ENCODE measurements at places on chromosomes 11 and 22.

GRCh38 chr11:14058061-14058460, 95.5 kb downstream of the SPON1 start:
- no peak for DNase-seq

DNA sequence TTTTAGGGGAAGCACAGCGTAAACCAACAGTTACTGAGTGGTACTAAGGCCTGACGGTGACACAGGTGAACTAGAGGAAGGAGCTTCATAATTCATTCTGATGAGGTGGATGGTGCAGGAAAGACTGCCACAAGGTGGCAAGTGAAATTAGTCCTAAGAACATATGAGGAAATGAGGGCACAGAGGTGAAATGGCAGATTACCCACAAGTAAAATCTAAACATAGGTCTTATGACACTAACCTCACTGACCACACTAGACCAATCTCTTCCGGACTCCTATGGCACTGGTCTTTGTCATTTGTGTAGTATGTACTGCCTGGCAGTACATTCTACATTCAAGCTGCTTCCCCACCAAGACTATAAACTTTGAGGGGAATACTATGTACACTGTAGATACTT, 20.2 kb downstream of the GAB2 start:
- no peak for DNase-seq

- no peak for DNase-seq
Measured at GRCh38 chr11:15136166-15136565, 21.4 kb downstream of the INSC start.

- no peak for DNase-seq
Measured at GRCh38 chr11:12653729-12654128, 20.5 kb upstream of the TEAD1 start.

DNA sequence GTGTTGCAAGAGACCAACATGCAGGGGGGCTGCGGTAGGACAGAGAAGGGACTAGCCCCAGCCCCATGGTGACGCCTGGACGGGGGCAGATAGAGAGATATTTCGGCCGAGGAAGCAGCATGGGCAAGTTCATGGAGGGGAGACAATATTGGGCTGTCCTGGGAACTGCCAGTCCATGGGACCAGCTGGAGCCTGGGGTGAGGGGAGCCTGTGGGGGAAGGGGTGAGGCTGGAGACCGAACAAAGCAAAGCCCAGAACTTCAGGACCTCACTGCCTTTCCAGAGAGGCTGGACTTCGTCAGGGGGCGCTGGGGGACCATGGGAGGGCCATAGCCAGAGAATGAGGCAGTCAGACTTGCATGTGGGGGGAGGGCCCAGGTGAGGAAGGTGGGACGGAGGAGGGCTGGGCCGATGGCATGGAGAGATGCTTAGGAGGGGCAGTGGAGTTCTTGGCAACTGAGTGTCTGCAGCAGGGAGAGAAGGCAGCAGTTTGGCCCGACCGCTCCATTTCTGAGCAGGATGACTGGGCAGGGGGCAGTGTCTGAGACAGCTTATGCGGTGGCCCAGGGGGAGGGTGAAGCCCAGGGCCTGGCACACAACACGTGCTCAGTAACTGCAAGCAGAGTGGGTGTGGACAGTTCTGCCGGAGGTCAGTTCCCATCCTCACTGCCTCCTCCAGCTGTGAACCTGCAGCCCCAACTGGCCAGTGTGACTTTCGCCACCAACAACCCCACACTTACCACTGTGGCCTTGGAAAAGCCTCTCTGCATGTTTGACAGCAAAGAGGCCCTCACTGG, 712 bp downstream of the UPK3A start:
- no peak for DNase-seq

GRCh38 chr11:20894296-20894695, 224.9 kb downstream of the NELL1 start:
- no peak for DNase-seq

- no peak for DNase-seq
Measured at GRCh38 chr11:77455740-77456139, 18.2 kb downstream of the PAK1 start.

GRCh38 chr11:132601875-132602274, 930.4 kb downstream of the OPCML start:
- DNase-seq: no peak

- no peak for DNase-seq
Measured at GRCh38 chr11:119907878-119908572, 179.0 kb upstream of the NECTIN1 start.

GRCh38 chr11:58905721-58906547, 33.4 kb upstream of the GLYATL1 start:
- no peak for DNase-seq

DNA sequence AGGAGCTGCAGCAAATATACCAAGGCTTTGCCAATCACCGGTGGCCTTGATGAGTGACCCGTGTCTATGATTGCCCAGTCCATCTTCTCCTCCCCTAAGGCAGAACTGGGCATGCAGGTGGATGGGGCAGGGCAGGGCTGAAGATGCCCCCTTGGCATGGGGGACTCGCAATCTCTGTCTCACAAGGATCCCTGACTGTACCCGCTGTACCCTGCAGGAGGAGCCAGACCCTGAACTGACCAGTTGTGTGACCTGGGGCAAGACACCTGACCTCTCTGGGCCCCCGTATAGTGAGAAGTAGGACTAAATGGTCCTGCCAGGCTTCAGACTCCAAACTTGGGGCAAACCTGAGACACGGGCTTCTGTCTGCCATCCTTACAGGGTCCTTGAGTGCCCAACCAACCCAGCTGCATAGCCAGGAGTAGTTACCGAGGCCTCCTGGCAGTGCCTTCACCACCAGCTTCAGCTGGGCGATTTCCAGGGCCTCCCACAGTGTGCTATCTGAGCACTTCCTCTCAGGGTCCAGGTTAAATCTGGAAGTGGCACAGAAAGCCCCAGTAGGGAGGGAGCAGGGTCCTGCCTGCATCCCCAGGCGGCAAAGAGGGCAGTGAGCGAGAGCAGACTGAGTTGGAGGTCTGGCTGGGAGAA, 6.4 kb upstream of the KCNJ11 start:
- no peak for DNase-seq

DNA sequence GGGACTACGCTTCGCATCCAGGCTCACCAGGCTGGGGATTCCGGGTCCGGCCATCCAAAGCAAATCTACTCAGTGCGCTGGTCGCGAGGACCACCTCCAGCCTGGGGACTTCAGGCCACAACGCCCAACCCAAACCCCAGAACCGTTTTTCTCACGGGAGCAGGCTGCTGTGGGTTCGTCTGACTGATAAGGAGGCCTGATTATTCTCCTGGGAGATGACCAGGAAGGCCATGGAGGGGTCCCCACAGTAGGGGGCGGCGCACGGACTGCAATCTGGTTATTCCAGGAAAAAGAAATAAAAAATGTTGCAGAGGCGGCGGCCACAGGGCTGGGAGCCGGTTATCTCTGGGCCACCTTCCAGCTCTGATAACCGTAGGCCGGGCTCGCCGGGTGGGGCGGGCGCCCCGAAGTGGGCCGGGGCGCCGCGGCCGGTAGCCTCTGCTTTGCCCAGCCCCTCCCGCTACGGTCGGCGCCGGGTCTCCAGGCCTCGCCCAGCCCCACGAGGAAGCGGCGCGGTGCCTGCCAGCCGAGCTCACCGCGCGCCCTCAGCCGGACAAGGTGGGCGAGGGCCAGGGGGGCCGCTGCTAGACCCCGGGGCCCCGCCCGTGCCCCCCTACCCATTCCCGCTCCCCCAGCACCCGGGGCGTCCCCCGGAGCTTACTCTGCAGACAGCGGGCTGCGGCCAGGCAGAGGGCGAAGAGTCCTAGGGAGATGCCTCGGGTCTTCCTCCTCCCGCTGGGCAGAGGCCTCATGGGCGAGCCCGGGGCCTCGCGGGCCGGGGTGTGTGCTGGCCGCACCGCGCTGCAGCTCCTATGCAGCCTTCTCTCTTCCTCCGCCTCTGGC, 446 bp downstream of the VSTM5 start:
- DNase-seq: no peak

DNA sequence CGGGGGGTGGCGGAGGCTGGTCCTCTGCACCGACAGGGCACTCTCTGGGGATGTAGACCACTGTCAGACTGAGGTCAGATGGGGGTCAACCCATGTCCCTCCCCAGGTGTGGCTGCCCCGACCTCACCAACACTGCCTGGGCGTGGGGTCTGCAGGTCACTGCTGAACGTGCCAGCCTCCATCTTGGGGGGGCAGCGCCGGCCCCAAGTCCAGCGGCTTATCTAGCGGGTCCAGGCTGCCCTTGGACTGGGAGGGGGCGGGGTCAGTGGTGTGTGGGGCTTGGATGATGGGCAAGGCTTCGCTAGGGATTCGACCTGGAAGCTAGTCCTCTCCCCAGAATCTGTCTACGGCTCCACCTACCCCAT, 178.2 kb downstream of the IGLL1 start:
- no peak for DNase-seq

DNA sequence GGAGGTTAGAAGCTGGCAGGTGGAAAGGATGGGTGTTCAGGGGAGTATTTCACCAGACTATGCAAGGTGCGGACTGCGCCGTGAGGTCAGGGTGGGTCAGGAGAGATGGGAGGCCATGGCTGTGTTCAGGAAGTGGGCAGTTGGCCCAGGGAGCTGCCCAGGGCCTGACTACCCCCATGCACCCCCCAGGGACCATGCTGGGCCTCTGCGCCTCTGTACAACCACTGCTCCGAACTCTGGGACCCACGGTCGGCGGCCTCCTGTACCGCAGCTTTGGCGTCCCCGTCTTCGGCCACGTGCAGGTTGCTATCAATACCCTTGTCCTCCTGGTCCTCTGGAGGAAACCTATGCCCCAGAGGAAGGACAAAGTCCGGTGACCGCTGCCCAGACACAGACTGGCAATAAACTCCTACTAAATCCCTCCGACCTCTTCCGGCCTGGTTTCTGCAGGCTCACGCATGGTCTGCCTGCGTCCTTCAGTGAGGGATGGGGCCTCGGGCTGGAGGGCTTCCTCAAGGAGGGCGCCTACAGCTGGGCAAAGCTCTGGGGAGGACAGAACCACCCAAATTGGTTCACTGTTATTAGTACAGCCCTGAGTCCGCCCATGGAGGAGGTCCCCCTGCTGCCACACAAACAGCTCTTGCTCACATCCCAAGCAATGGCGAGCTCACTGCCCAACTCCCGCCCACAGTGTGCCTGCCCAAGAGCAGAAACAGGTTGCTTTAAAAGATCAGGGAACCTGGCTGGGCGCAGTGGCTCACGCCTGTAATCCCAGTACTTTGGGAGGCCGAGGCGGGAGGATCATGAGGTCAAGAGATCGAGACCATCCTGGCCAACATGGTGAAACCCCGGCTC, 4.2 kb downstream of the PHLDA2 start:
- no peak for DNase-seq

- DNase-seq: no peak
Measured at GRCh38 chr11:45947885-45948284, 25.4 kb downstream of the LARGE2 start.

- no peak for DNase-seq
Measured at GRCh38 chr11:20337526-20338154, 25.9 kb upstream of the HTATIP2 start.

- DNase-seq: peak; percentile 4
Measured at GRCh38 chr11:79314906-79315689, 125.7 kb downstream of the TENM4 start.

- no peak for DNase-seq
Measured at GRCh38 chr22:33535937-33536875, 384.1 kb downstream of the LARGE1 start.

- DNase-seq: no peak
Measured at GRCh38 chr11:10925149-10925926, 67.5 kb upstream of the ZBED5 start.

DNA sequence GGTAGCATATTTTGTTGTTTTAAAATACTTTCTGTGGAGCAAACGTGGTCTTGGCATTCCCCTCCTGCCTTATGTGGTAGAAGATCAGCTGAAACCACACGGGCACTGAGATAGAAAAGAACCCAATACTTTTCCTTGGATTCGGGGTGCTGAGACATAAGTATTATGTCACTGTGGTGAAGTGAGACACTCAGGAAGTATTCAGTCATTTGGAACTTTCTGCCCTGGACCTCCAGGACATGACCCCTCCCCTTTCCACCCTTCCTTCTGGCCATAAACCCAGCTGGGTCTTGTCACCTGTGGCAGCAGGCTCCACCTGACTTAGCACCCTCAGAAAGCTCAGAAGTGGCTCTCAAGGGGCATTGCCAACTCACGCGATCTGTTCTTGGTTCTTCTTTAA, 123.4 kb downstream of the SWAP70 start:
- DNase-seq: no peak

DNA sequence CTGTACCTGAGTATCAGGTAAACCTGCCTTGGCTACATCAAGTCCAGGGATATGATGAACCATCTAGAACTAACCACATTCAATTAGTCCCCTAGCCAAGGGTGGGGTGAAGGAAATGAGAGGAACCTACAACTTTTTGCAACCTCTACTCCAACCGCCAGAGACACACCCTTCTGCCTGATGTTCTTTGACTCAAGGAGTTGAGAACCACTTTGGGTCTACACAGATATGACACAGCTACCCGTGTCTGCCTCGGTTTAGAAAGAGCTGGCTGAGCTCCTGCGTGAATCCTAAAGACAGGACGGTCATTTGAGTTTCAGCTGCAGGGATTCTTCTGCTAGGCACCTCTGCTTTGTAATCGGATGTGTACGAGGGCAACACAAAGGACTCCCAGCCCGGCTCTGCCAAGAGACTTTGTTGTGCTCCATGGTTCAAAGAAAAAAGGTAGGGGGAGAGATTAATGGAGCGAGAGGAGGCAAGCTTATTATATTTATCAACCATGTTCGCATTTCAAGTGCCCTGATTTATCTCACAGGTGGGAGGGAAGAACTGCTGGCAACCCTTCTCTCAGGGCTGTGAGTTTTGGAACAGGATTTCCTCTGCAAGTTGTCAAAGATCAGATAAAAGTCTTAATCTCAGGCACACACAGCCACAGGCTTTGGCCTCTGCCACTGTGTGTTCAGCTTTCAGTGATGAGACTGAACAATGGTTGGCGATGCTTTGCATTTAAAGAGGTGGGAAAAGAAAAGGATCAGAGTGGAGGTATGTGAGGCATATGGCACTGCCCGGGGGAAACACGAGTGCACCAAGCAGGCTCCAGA, 35.1 kb downstream of the FLI1 start:
- no peak for DNase-seq

- DNase-seq: no peak
Measured at GRCh38 chr11:100719362-100719761, 32.3 kb downstream of the ARHGAP42 start.

DNA sequence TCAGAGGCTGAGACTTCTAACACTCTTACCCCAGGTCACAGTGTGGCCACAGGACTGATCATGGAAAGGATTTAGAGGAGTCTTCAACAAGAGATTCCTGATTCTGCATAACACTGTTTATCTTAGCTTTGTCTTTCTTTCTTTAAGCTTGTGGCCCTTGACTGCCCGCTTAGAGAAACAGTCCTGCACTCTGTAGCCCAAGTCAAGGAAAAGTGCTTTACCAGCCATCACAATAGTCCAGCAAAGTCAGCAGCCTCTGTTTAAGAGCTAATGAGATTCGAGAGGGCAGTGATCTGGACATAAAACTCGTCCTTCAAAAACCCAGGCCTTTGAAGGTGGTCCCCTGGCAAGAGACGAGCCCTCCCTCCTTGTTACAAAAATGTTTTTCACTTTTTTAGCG, 30.0 kb downstream of the PRDM10 start:
- no peak for DNase-seq

- DNase-seq: no peak
Measured at GRCh38 chr22:40585310-40585751, 51.2 kb downstream of the MRTFA start.

- DNase-seq: no peak
Measured at GRCh38 chr11:110478410-110478809, 48.7 kb downstream of the FDX1 start.

Data from T-helper 2 cell (primary cell).